Breast epithelium (tissue), 4 donors: ENCODE measurements at places on chromosomes 2 and 18.

- no peak for DNase-seq
These were observed 612.1 kb downstream of the KCNJ3 start for GRCh38 chr2:155310589-155310988.

- no peak for DNase-seq
These were observed 39.8 kb upstream of the PXDN start for GRCh38 chr2:1784087-1784486.

- no peak for DNase-seq
These were observed 4.0 kb downstream of the PKP4 start for GRCh38 chr2:158460632-158461297.

GRCh38 chr18:3111523-3112240, 98.7 kb upstream of the LPIN2 start:
- DNase-seq: no peak

GRCh38 chr2:102166189-102166845, 20.5 kb upstream of the IL1RL2 start:
- no peak for DNase-seq

DNA sequence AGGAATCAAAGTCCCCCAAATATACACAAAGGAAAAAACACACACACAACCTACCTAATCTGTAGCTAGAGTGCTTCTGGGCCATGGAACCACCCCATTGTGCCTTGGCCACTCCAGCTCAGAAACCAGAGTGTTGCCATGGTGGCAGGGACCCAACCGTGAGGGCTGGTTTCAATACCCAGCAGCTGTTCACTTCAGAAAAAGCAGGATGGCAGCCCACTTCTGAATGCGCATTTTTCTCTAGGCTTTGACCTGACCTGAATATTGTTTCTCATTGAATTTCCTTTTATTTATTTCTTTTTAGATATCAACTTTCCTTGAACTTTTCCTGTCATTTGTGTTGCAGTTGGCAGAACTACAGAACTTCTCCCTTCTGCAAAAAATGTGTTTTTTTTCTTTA, 43.0 kb upstream of the EHBP1 start:
- no peak for DNase-seq

DNA sequence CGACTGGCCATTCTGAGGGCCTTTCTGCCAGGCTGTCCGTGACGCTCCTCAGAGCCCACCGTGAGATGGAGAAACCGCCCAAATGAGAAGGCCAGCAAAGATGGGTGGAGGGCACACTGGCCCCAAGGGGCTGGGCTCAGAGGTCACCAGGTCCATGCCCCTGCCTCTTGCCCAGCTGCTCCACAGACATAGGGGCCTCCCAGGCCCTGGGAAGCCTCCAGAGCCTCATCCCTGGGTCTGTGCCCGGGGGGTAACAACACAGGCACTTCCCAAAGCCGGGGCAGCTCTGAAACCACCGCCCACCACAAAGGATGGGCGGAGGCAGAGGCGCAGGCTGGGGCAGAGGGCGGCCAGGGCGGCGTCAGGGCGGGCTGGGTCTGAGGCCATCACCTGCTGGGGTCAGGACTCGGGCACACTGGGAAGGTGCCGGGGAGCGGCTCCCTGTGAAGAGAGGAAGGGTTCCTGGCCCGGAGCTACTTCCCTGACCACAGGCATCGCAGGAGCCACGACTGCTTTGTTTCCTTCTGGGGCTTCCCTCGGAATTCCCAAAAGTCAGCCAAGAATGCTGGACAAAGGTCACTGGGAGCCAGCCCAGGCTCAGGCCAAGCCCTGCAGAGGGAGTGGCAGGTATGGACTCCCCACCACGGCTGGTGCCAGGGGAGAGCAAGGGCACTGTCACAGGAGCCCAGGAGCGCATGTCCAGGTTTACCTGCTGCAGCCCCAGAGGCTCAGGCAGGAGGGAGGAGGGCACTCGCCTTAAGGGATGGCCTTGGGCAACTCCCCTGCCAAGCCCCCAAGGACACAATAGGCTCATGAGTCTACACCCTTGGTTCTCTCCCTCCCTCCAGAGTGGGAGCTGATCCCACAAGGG, 9.4 kb downstream of the CYP26B1 start:
- peak; percentile 49 for DNase-seq

GRCh38 chr2:238852206-238852869, 4.5 kb downstream of the TWIST2 start:
- DNase-seq: no peak

DNA sequence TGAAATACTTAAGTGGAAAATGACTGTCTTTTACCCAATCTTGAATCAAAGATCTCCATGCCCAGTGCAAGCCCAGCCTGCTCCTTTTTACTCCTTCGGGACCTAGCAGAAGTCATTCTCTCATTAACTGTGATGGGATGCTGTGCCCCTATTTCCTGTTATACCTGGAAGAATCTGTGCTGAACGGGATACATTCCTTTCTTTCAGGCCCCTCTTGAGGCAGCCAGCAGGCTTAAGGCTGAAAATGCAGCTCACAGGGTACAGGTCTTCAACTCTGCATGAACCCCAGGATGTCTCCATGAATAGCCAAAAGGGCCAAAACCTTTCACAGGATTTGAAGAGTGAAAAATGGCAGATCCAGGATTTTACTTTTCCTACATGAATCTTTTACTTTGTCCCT, 784.8 kb upstream of the KLHL29 start:
- no peak for DNase-seq

DNA sequence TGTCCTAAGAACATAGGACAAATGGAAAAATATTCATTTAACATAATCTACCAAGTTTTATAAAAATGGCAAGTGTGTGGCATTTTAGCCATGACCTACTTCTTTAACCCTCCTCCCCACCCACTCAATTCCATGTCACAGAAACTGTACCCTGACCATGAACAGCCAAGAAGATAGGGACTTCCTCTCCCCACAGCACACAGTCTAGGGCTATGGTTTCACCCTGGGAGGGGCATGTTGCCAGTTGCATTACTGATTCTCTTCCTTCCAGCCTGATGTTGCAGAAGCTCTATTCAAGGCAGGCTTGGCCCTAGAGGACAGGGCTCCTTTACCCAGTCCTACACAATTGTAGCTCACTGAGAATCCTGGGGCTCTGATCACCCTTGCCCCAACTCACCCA, 153.6 kb upstream of the KLF7 start:
- DNase-seq: no peak

GRCh38 chr2:101619191-101619591, 78.3 kb upstream of the MAP4K4 start:
- DNase-seq: no peak

- DNase-seq: no peak
These were observed 49.3 kb downstream of the ALPK2 start for GRCh38 chr18:58579561-58580047.

DNA sequence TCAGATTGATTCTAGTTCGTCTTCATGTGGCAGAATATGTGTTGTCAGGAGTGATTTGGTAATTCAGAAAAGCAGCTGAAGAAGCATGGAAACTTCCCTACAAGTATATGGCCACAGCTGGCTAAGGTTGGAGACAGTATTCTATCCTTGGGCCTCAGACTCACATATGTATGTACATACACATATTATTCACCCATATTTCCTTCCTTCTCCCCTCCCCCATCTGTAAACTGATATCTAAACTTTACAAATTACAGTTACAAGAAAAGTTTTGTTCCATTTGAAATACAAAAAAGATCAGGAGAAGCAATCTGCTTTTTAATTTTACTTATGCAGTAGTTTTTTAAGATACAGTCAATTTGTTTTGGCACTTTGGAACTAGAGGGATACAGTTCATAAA, 3.1 kb downstream of the SP3 start:
- DNase-seq: no peak

DNA sequence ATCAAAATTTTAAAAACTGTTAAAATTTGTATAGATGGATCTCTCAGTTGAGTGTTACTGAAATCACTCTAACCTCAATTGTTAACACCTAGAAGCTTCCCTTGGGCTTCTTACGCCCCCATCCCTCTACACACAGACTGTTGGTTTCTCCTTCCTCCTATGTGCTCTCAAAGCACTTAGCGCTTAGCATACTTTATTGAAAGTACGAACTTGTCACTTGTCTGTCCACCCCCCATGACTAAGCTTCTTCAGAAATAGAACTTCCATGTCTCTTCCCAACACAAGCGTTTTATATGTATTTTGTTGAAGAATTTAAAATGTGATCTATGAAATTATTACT, 441 bp downstream of the MPHOSPH10 start:
- DNase-seq: no peak

DNA sequence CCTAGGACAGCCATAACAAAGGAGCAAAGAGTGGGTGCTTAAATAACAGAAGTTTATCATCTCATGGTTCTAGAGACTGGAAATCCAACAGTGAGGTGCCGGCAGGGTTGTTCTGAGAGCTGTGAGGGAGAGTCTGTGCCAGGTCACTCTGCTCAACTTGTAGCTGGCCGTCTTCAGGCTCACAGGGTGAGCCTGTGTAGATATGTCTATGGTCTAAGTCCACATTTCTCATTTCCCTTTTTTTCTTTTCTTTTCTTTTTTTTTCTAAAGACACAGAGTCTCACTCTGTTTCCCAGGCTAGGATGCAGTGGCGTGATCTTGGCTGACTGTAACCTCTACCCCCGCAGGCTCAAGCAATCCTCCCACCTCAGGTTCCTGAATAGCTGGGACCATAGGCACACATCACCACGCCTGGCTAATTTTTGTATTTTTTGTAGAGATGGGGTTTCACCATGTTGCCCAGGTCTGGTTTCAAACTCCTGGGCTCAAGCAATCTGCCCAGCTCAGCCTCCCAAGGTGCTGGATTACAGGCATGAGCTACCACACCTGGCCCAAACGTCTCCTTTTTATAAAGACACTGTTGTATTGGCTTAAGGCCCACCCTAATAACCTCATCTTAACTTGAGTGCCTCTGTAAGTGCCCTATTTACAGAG, 142.2 kb downstream of the SP3 start:
- no peak for DNase-seq

GRCh38 chr2:58992062-58992706, 751.1 kb upstream of the FANCL start:
- no peak for DNase-seq

DNA sequence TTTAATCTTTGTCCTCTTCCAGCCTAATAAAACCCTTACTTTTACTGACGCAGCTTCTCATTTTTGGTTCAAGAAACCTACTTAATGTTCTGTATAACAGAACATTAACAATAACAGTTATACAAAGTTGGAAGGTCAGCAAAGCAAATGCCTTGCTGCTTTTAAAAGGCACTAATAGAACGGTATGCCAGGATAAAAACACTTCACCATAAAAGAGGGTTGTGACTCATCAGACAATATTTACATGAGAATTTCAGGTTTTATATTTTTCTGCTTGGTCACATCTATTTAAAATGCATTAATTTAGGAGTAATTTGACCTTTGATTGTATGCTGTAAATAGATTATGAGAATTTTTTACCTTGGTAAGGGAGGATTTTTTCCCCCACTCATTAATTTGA, 3.0 kb downstream of the KLHL41 start:
- no peak for DNase-seq

DNA sequence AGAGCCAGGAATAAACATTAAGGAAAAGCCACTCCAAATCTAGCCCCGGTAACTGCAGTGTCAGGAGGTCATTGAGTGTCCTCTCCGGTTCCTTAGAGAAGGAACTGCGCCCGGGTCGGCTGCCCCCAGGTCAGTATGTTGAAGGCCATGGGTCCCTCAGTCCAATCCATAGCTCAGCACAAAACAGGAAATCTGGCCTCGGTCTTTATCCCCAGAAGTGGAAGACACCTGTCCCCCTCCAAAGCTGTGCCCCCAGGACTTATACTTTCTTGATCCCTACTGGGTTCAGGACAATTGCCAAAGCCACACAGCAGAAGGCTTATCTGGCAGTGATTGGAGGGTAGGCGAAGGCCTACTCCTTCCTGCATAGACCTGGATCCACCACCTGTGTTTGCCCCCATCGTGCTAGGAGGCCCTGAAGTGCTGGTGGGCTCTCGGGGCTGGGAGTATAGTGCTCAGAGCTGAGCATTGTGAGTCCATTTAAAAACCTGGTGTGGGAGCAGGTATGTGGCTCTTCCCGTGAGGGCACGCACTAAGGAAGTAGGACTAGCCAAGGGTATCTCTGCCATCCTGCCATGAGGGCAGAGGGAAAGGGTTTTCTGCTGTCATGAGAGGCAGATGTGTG, 178.6 kb downstream of the SEPTIN10 start:
- DNase-seq: peak; percentile 28

- no peak for DNase-seq
These were observed 533.5 kb downstream of the PARD3B start for GRCh38 chr2:205078762-205079161.

DNA sequence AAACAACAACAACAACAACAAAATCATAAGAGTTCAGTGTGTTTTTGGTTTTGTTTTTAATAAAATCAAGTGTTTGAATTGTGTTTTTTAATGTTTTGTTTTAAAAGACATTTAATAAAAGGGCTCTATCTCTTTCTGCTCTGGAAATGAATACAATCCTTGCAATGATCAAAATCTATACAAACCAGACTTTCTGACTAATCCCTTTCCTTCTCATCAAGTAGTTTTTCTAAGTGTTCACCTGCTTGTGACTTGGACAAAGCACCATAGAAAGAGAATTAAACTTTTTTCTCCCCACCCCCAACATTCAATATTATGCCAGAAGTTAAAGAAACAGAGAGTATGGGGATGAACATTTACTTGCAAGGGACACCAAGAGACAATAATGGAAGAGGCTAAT, 61.4 kb downstream of the KCTD18 start:
- no peak for DNase-seq

DNA sequence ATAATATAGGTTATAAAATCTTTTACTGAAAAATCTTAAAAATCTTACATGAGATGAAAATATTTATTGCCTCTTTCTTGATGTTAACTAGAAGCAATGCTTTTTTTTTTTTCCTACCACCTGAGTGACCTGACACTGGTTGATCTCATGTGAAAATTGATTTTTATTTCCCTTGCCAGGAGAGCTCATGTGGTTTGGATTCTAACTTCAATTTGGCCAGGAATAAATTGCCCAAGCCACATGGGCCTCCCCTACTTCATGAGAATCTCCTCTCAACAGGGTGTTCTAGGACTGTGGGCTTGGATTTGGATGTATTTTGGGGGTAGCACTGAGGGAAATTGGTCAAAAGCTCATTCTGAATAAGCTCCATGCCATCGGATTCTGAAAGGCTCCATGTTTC, 20.1 kb downstream of the IDH1 start:
- DNase-seq: no peak

DNA sequence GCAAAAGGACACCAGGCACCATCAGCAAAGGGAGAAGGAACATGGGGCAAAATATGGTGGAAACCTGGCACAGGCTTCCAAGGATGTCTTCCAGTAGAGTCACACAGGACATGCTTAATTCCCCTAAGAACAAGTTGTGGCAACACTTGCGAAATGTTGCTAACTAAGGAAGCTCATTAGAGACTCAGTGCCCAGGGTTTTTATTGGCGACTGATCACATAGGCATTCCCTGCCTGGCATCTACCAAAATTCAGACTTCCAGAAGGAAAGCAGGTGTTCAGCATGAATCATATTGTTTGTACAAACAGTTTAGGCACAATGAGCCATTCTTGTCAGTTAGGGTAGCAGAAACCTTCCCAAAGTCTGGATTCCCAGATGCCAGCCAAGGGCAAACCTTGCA, 25.7 kb downstream of the SLC4A1AP start:
- no peak for DNase-seq

DNA sequence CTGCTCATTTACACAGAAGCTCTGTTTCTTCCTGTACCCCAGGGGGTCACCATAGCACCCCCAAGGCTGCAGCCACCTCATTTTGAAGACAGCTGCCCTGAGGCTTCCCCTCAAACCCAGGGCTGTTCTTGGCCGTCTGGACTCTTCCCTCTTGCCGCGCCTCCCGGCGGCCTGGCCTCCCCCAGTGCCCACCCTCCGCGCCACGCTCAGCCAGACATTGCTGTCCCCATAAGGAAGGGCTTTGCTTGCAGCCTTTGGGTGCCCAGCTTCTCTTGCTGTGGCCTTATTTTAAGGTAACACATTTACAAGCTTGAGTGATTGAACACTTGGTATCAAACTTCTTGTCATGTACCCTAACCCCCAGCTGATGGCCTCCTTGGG, 79.0 kb downstream of the STPG4 start:
- DNase-seq: no peak
